Omental fat pad (tissue), 4 donors: ENCODE measurements at places on chromosomes 1 and 21. TPM values are rescaled to one million over a fixed set of nuclear protein-coding genes. Genes with fewer than 3 reads are reported as not detected.

GRCh38 chr1:196317535-196318522, 290.4 kb downstream of the KCNT2 start:
- DNase-seq: no peak

- DNase-seq: no peak
These were observed 156.6 kb upstream of the RAB4A start for GRCh38 chr1:229114315-229114714.

DNA sequence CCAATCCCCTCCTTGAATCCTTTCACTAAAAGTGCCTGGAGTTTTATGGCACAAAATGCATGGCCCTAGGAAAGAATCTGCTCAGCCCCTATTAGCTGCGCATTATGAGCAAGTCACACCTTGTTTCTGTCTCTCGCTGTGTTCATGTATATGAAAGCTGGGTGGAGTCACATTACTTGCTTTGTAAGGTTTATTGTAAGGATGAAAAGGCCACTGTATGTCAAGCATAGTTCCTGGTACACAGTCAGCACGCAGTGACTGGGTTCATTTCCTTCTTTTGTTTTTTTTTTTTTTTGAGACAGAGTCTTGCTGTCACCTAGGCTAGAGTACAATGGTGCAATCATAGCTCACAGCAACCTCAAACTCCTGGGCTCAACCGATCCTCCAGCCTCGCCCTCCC, 6.7 kb upstream of the SLC9A1 start:
- no peak for DNase-seq

DNA sequence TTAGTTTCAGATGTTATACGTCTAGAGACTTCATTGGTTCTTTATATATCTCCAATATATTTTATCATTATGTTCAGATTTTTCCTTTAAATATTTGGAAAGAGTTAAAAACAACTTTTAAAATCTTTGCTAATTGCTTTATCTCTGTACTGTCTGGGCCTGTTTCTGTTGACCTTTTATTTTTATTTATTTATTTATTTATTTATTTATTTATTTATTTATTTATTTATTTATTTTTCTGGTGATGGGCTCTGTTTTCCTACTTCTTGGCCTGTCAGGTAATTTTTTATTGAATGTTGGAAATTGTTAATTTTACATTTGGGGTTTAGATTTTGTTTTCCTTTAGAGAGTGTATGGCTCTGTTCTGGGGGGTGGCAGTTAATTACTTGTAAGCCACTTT, 279.7 kb upstream of the KAZN start:
- no peak for DNase-seq

DNA sequence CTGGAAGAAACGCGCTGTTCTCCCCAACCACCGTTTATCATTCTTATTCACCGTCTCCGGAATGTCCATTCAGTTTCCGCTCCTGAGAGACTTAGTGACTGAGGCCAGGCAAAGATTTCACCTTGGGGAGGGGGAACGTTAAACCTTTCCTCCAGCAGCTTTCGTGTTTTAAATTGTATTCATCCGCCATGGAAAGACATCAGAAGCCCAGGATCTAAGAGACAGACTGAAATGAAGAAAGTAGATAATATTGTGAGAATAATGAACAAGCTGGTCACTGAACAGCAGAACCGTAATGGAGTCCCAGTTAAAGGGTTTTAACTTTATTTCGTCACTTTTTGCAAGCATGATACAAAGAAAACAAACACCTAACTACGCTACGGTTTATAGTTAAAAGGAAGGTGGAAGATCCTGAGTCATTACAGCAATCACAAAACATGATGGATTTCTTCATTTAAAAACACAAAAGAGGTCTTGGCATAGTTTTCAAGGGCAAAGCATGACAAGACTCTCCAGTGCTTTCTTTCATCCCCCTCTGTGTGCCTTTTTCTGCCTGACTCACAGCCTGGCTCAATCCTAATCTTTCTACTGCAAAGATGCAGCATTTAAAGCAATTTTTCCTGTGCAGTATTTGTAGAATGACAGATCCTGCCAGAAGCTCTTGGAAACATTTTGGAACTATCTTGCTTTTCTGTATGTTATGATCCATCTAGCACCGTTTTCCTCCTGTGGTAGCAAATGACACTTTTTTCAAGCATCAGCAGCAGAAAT, 722 bp upstream of the SLC19A2 start:
- no peak for DNase-seq

DNA sequence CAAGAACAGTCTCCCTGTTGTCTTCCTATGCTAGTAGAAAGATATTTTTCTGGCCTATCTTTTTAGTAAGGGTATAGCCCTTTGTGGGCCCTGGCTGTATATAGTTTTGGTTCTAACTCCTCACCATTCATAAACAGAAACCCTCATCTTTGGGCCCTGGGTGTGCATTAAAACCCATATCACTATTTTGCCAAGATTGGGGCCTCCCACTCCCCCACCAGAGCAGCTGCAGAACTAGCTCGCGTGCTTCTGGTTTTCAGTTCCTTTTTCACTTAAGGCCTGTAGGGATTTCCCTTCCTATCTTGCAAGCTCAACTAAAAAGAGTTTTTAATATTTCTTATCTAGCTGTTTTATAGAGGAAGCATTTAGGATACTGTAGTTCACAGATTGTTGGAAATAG, 106.4 kb downstream of the RGL1 start:
- DNase-seq: no peak

DNA sequence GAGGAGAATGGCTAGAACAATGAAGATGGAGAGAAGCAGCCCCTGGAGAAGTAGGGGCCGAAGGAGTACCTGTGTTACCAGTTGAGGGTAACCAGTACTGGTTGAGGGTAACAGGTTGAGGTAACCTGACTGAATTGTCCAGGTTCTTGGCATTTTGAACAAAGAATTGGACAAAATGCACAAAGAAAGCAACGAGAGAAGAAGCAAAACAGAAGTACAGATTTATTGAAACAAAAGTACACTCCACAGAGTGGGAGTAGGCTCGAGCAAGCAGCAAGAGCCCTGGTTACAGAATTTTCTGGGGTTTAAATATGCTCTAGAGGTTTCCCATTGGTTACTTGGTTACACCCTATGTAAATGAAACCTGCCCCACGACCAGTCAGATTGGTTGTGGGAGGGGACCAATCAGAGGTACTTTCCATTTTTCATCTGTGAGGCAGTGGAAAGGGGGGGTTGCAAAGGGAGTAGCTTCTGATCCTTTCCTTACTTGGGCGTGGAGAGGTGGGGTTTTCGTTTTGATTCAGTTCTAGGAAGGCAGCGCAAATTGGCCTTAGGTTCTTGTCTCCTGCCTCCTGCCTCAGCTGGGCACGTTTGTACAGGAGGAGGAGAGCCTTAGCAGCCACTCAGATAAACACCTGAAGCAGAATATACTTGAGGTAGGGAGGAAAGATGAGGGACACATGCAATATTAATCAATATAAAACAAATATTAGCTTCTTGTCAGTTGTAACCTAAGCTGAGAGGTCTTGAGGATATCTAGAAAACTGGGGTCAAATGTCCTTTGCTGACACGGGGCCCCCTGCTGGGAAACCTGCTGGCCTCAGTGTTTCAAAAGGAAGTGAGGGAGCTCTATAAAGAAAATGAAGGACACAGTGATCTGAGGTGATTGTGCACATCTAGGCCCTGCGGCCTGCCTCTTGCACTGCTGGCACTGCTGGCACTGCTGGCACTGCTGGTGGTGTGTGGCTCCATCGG, 14.3 kb upstream of the LSM10 start:
- no peak for DNase-seq

- DNase-seq: no peak
These were observed 208.9 kb upstream of the POGK start for GRCh38 chr1:166630369-166630768.

- no peak for DNase-seq
These were observed 77.3 kb upstream of the ARID1A start for GRCh38 chr1:26618561-26618960.

GRCh38 chr1:47575855-47576757, 138.3 kb downstream of the FOXD2 start:
- DNase-seq: no peak

- DNase-seq: no peak
These were observed 49.5 kb upstream of the RAB3GAP2 start for GRCh38 chr1:220321758-220322157.

DNA sequence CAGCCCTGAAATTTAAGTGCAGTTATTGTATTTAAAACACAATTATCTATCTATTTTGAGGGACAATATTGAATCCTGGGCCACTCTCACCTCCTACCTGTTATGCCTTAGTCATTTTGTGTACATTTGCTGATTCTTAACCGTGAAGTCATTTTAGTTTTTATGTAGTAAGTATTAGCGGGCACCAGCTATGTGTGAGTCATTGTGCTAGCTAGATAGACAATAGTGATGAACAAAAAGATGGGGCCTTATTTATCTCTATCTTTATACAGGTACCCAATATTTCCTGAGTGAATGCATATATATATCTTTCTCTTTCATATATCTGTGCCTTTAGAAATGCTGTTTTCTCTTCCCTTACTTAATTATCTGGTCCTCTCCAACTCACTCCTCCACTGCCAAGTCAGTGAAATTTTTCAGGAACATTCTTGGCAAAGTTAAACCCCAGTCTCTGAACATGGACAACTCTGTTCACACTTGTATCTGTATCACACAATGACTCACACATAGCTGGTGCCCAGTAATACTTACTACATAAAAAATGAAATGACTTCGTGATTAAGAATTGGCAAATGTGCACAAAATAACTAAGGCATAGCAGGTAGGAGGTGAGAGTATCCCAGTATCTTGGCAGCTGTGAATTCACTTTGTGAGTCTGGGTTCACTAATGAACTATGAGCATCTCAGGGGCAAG, 166.0 kb upstream of the C8B start:
- no peak for DNase-seq

GRCh38 chr1:15758953-15759661, 512 bp downstream of the FBLIM1 start:
- DNase-seq: no peak

DNA sequence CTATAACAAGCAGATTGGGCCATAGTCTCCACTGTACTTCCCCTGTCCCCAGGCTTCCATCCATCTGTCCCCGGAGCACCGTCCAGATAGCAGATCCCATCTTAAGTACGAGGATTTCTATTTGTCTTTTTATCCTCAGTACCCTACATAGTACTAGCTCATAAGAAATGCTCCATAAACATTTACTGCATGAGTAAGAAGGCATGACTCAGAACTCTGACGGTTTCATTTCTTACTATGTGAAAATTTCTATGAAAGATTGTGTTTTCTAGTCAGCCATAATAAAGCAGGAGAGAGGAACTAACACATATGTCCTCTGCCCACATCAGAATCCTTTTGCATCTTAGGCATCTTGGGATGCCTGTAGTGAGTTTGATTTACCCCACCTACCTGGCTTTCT, 49.5 kb downstream of the CHD1L start:
- DNase-seq: no peak

DNA sequence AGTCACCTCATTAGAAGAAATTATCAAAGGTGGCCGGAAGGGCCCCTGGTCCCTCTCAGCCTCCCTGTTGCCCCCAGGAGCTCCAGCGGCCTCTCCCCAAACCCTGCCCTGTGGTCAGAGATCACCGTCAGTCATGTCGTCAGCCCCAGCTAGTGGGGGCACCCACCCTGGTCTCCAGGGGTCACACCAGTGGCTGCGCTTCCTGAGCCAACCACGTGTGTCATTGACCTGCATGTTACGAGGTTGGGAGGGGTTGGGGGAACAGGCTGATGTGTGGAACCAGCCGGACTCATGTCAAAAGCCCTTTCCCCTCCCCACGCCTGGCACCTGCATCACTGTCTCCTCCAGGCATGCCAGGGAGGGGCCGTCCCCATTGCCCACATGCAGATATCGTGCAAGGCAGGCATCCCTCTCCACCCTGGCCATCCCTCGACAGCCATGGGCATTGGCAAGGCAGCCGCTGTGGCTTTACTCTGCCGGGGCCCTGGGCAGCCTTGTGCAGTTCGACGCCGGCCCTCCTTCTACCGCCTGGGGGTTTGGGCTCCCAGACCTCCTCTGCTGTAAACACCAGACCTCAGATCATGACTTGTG, 128.7 kb downstream of the CRYAA start:
- no peak for DNase-seq

GRCh38 chr1:170032531-170033280, 41.8 kb downstream of the KIFAP3 start:
- DNase-seq: no peak

DNA sequence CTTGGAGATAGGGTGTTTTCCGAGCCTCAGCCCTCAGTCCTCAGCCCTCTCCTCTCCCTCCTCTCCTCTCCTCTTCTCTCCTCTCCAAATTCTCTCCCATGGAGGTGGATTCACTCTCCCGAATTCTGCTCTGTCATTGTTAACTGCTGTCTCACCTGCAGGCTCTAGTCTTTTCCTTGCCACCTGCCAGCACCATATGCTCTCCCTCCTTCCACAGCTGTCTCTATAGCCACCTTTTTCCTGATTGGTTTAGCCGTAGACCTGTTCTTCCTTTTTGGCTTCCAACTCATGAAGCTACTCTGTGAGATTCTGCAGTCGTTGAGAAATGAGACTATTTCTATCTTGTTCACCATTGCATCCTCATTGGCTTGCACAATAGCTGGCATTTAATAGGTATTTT, 19.7 kb downstream of the COG2 start:
- no peak for DNase-seq

DNA sequence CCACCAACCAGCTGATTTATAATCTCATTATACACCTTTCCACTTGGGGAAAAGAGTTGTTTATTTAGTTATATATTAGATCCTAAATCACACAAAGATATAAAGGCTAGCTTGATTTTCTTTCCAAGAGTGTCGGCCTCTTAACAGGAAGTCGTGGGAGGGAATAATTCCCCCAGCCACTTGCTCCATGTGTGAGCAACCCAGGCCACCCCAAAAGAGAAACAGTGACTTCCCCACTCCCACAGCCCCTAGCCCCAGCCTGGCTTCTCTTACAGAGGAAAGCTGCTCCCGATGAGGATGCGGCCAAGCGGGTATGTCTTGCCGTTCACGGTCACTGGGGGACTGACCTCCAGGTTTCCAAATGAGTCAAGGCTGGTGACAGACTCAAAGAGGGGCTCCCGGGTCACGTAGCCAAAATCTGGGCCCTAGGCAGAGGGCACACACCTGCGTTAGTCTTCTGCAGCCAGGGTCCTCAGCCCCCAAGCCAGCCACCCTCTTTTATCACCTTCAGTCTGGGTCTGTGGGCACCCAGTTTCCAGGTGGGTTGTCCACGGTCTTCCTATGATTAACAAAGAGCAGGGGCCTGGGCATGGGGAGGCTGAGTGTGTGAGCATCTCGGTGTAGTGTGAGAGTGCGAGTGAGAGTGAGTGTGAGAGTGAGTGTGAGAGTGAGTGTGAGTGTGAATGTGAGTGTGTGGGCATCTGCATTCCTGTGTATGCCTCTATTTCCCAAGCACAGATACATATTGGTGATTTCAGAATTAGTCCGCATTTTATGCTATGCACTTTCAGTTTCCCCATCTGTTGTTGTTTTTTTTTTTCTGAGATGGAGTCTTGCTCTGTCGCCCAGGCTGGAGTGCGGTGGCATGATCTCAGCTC, 25.4 kb upstream of the SDHB start:
- no peak for DNase-seq

FAM72B gene
- 5.6 TPM for total RNA-seq

OR2L3 gene
- not detected for total RNA-seq

CD2 gene
- total RNA-seq: 1.8 TPM

ZBTB8B gene
- total RNA-seq: not detected

CD1B gene
- total RNA-seq: 0.38 TPM

SMIM1 gene
- 4.6 TPM for total RNA-seq
